ENCODE measurements at places on chromosomes 16 and 17.

DNA sequence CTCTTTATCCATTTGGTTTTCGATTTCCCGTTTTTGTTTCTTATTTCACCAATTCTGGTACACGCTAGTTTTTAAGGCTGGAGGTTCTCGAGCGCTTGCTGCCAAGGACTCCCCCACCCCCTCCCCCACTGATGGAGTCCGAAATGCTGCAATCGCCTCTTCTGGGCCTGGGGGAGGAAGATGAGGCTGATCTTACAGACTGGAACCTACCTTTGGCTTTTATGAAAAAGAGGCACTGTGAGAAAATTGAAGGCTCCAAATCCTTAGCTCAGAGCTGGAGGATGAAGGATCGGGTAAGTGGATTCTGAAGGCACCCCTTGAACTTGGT is 825 bp downstream of the RPTOR start:
- no peak for DNase-seq

DNA sequence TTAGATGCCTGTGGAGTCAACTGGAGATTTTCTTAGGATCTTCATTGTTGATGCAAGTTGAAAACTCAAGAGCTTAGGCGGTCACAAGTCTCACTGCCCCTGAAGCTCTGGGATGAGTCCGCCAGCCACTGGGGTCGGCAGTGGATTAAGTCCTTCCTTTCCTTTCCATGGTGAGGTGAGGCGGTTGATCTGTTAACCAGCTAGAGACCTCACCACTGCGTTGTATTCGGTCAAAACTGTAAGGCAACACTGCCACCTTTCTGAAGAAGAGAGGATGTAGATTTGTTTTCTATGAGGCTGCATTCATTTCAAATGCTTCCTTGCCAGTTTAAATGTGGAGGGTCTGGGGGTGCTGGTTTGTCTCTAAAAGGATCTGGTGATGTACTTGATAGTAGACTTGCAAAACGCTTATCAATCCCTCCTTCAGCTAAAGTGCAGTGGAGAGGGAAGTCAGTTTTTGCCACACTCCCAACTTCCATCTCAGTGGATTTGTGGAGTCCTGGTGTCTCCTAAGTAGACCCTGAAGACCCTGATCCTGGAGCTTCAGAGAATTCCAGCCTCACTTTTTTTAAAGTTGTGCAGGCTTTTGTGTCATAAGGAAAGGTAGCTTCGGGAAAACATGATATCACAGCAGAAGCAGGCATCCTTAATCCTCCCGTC is 1.7 kb downstream of the MYOCD start:
- DNase-seq, result peak; percentile 54

DNA sequence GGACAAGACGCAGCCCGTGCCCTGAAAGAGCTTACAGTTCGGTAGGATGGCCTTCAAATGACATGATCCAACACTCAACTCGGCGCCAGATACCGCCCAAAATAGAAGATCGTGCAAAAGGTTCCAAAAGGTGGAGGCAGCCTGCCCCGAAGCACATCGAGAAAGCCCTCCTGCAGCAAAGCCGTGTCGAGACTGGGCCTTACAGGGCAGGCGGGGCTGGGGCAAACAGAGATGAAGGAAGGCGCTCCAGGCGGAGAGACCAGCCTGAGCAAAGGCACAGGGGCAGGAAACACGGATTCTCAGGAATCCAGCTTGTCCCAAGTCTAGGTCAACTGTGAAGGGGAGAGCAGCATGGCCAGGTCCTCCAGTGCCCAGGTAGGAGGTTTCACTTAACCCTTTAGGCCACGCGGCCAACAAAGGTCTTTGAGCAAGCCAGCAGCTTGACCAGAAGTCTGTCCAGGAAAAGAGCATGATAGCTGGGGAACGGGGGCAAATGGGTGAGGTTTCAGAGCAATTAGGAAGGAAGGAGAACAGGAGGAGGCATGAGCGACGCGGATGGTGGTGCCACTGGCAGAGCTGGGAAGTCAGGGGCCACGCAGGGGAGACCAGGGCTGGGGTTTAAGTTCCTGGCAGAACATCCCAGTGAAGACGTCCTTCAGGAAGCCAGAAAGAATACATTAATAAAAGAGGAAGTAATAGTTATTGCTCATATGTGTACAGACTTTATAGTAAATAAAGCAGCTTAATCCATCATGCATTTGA is 21.2 kb upstream of the EIF1 start:
- no peak for DNase-seq

GRCh38 chr17:57566721-57567120 is 178.4 kb downstream of the CCDC182 start:
- no peak for DNase-seq

DNA sequence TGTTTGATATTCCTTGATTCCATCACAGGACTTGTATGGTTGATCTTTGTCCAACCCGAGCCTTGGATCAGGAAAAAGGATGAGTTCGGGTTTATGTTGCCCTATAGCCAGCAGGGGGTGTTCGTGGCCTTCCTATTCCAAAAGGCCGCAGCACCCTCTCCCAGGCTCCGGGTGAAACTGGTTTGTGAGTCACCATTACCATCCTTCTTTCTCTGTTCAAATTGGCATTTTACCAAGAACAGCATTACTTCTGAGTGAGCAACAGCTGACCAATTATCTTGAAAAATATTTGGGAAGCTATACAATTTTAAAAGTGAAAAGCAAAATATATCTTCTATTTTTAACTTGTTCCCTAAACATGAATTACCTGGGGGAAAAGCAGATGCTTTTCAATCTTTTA is 24.3 kb upstream of the KRT20 start:
- DNase-seq, result peak; percentile 62

- no peak for DNase-seq
These were observed 318.3 kb downstream of the PHKB start for GRCh38 chr16:47779201-47780016.
